GM23248 (cell line): ENCODE measurements at places on chromosomes 5 and 9. TPM values are rescaled to one million over a fixed set of nuclear protein-coding genes. Genes with fewer than 3 reads are reported as not detected.

DNA sequence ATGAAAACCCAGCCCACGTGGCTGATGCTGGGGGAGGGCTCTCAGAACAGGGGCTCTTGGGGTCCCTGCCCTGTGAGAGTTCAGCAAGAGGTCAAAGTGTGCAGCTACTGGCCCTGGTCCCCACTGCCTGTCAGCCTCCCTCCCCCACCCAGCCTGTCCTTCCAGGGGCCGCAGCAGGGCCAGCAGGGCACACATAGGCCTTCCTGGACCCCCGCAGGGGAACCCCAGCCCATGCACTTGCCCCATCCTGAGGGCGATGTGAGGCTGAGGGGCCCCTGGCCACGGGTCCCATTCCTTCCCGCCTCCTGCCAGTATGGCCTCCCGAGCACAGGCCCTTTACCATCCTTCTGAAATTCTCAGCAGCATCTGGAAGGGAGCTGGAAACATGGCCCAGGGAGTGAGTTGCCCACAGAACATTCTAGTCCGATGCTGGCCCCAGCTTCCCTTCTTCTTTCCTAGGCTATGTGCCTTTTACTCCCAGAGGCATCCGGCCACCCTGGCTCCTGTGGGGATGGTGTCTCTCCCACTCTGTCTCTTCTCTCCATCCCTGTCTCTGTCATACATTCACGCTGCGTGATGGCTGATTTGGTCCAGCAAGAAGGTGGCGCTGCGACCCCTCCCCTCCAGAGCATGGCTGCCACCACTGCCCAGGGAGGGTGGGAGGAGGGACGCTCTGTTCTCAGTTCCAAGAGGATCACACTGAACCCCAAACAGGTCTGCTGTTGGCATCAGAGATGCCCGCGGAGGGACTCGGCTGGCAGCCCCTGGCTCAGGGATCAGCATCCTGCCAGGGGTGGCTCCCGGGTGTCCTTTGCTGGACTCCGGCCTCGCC lies 19.6 kb downstream of the MRPL36 start:
- H3K4me3 ChIP-seq = no peak overlapping the region
- 0 out of 2 replicates have a peak, but pooled peaks cover 8% of the 10 kb centered on the region for H3K27me3 ChIP-seq
- H3K27ac ChIP-seq = no peak overlapping the region
- no peaks in the 10 kb centered on the region for H3K36me3 ChIP-seq
- no peak for DNase-seq
- H3K4me1 ChIP-seq = no peaks in the 10 kb centered on the region

Gene SHISAL2B
- not detected in 2 replicates for total RNA-seq

Gene BSPRY
- total RNA-seq = not detected in 2 replicates

DNA sequence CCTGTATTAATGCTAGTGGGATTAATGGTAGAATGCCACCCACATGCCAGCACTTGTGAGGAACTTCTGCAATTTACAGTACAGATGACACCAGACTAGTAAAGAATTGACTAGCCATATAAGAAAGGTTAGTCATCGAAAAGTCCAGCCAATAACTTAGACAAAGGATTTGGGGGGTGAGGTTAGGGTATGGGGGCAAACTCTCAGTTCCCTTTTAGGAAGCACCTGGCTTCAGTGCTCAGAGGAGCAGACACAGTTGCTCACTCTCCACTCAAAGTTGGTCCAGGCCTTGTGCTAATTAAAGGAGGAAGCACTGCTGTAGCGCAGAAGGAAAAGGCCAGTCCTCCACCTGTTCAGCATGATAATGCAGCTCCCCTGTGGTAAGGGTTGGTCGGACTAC lies 25.2 kb downstream of the TGFBR1 start:
- no peaks in the 10 kb centered on the region for H3K27me3 ChIP-seq
- H3K4me1 ChIP-seq = peaks cover 35% of the 10 kb centered on the region
- no peak overlapping the region for H3K27ac ChIP-seq
- peaks cover 22% of the 10 kb centered on the region for H3K36me3 ChIP-seq
- no peak overlapping the region for H3K4me3 ChIP-seq
- DNase-seq = no peak

- no peaks in the 10 kb centered on the region for H3K4me1 ChIP-seq
- H3K4me3 ChIP-seq = no peak overlapping the region
- no peaks in the 10 kb centered on the region for H3K36me3 ChIP-seq
- DNase-seq = peak; percentile 40
- no peak overlapping the region for H3K27ac ChIP-seq
Measured at GRCh38 chr9:109171926-109172325, 4.9 kb upstream of the FRRS1L start.

Gene TGFBI
- 7,109 and 7,351 TPM in 2 replicates for total RNA-seq

- DNase-seq = no peak
- no peaks in the 10 kb centered on the region for H3K4me1 ChIP-seq
- H3K27me3 ChIP-seq = peaks cover 3% of the 10 kb centered on the region; the same call in 1 of the 2 replicates
- H3K36me3 ChIP-seq = no peaks in the 10 kb centered on the region
Measured at GRCh38 chr9:114757984-114758383, 47.9 kb downstream of the TNFSF15 start.

DNA sequence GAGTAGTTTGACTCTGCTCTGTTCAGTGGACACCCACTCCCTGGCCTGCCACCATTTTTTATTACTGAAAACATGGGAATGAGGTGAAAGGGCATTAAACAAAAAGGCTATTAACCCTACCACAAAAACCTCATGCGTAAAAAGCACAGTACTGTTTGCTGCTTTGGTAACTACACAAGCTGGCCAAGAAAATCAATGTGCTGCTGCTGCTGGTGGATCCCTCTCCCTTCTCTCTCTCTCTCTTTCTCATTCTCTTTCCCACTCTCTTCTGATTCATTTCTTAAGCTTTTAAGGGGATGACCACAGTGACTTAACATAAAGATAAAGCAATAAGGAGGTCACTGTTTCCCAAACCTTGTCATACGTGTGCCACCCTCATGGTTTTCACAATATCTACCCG lies 183.2 kb upstream of the TBC1D2 start:
- no peak overlapping the region for H3K27ac ChIP-seq
- DNase-seq = peak; percentile 46
- 0 out of 2 replicates have a peak, but pooled peaks cover 4% of the 10 kb centered on the region for H3K4me1 ChIP-seq

DNA sequence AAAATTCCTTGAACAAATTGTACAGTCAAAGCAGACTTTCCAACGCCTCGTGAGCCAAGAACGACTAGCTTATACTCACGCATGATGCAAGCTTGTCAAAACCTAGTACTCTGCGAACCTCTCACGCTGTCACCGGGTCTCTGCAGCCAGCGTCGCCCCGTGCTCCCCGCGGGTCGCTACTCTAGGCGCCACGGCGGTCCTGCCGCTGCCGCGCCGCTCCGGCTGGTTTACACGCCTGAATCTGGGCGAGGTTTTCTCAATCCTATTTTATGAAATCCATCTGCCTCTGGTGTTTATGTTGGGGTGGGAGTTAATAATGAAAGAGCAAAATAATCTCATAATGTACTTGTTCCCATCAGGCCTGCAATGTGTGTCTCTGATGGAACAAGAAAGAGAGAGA lies 90.9 kb downstream of the SV2C start:
- no peaks in the 10 kb centered on the region for H3K36me3 ChIP-seq
- H3K27ac ChIP-seq = no peak overlapping the region
- H3K27me3 ChIP-seq = 0 out of 2 replicates have a peak, but pooled peaks cover 5% of the 10 kb centered on the region

- no peaks in the 10 kb centered on the region for H3K27me3 ChIP-seq
- no peak overlapping the region for H3K27ac ChIP-seq
- no peak overlapping the region for H3K4me3 ChIP-seq
- DNase-seq = no peak
- no peaks in the 10 kb centered on the region for H3K36me3 ChIP-seq
Measured at GRCh38 chr9:88006511-88007290, 32.4 kb upstream of the CDK20 start.

DNA sequence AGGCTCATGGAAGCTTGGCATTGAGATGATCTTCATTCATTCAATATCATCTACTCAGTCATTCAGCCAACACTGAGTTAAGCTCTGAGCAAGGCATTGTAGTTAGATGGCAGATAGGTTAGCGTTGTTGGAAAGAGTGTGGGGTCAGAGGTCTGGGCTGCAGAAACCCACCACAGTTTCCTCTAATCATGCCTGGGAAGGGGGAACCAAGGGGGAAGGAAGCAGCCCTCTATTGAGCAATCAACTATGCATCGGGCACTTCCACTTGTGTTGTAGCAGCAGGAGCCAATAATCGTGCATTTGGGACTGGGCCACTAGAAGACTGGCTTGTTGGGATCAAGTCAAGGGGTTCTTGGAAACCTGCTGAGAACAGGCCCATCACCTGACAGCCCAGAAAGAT lies 139.1 kb downstream of the PIP5K1B start:
- H3K27ac ChIP-seq = no peak overlapping the region
- no peaks in the 10 kb centered on the region for H3K27me3 ChIP-seq
- H3K4me3 ChIP-seq = no peak overlapping the region
- no peaks in the 10 kb centered on the region for H3K36me3 ChIP-seq
- no peaks in the 10 kb centered on the region for H3K4me1 ChIP-seq
- DNase-seq = no peak

Gene FGFR4
- total RNA-seq = not detected in 2 replicates

Gene SLC34A3
- total RNA-seq = not detected in 2 replicates

DNA sequence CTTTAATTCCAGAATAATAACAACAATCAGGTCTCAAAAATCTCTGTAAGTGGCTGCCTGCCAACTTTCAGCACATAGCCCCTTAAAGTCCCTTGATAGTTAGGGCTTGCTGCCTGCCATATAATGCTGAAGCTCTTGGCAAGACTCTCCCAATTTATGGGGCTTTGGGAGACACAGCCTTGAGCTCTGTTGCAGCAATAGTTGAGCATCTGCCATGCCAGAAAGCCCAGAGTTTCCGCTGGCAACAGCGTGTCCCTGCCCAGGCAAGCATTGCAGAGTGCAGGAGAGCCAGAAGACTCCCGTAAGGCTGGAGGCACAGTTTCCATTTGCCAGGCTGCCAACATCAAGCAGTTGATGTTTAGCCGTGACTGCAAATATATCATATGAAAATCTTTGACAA lies 678.5 kb upstream of the NUDT12 start:
- H3K4me3 ChIP-seq = no peak overlapping the region
- no peak for DNase-seq
- H3K36me3 ChIP-seq = no peaks in the 10 kb centered on the region
- H3K27ac ChIP-seq = no peak overlapping the region
- H3K27me3 ChIP-seq = no peaks in the 10 kb centered on the region

Gene TRMO
- 13.0 and 14.3 TPM in 2 replicates for total RNA-seq

GRCh38 chr5:88886252-88886651 lies 3.3 kb upstream of the MEF2C start:
- peak overlapping the region; percentile 33 for H3K4me3 ChIP-seq
- DNase-seq = no peak
- H3K36me3 ChIP-seq = no peaks in the 10 kb centered on the region
- no peaks in the 10 kb centered on the region for H3K27me3 ChIP-seq
- no peak overlapping the region for H3K27ac ChIP-seq

DNA sequence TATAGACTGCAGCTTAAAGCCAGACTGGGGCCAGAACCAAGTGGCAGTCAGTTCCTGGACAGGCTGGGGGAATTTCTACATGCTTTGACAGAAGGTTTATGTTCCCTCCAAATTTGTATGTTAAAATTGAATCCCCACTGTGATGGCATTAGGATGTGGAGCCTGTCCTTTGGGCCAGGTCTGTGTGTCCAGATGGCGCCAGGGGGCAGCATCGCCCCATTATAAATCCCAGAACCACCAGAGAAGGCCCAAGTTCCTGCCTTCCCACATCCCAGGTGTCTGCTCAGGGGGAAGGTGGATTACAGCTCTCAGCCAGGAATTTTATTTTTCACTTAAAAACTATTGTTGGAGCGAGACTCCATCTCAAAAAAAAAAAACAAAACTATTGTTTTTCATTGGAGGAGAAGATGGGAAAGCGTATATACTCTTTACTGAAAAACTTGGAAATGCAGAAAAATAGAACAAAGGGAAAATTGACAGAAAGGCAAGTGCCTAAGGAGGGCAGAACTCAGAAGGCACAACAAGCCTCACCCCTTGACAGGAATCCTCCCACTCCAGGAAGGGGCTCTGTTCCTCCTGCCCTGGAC lies 5.0 kb downstream of the IL3 start:
- H3K4me3 ChIP-seq = no peak overlapping the region
- H3K27me3 ChIP-seq = no peaks in the 10 kb centered on the region
- H3K36me3 ChIP-seq = no peaks in the 10 kb centered on the region
- no peaks in the 10 kb centered on the region for H3K4me1 ChIP-seq
- H3K27ac ChIP-seq = no peak overlapping the region

DNA sequence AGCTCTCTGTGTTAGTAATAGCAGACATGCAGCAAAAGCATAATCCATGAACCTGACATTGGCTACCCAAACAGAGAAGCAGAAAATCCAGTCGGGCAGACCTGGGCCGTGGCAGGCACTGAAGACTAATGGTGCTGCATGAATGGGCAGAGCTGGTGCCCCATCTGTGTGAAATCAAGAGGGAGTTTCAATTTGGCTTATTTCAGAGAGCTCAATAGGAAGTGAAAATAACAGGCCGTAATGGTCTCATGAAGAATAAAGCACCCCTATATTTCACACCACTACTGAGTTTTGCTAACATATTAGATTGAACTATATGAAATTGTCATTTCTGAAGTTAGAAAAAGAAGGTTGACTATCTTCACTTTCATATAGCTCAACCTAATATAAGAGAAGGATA lies 149.7 kb downstream of the ENC1 start:
- H3K27me3 ChIP-seq = no peaks in the 10 kb centered on the region
- H3K27ac ChIP-seq = no peak overlapping the region
- DNase-seq = no peak
- H3K4me3 ChIP-seq = no peak overlapping the region
- peaks cover 4% of the 10 kb centered on the region for H3K4me1 ChIP-seq

DNA sequence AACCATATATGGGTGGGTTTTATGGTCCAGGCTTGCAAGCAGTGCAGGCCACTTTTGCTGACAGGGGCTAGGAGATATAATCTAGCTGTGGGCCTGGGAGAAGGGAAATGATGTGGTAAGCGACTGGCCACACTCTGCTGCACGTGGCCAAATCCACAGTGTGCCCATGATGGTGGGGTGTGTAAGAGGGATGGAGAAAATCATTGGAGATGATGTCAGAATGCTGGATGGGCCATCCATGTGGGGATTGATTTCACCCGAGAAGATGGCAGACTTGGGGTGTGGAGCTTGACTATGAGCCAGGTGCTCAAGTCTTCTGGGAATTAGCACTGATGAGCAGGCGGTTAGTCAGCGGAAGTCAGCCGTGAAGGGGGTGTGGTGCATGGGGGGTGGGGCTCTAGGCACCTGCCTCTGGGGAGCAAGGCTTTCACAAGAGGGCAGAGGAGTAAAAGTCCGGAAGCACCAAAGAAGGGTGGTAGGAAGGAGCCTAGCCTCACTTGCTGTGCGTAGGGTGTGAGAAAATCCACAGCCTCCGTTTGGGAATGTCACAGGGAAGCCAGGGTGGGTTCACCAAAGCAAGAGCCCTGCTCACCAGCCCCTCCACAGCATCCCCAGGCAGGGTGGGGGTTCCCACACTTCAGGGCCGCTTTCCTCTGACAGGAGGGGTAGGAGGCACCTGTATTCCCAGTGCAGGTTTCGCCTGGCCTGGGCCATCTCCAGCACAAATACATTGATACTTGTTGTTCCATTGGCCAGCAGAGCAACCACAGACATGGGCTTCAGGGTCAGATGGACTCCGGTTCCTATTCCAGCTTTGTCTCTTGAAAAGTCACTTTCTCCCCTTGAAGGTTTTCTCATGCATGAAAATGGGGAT lies 44.5 kb upstream of the ANGPTL2 start:
- DNase-seq = peak; percentile 65
- H3K4me3 ChIP-seq = no peak overlapping the region
- no peaks in the 10 kb centered on the region for H3K27me3 ChIP-seq
- H3K36me3 ChIP-seq = no peaks in the 10 kb centered on the region
- peaks cover 22% of the 10 kb centered on the region for H3K4me1 ChIP-seq
